Peyer's patch (tissue), 4 donors: ENCODE measurements at places on chromosomes 6 and 20. TPM values are rescaled to one million over a fixed set of nuclear protein-coding genes. Genes with fewer than 3 reads are reported as not detected.

AHCY gene
- 46.9 TPM for total RNA-seq

SPEF1 gene
- not detected for total RNA-seq

- no peak for DNase-seq
These were observed 619.0 kb downstream of the TFAP2A start for GRCh38 chr6:9795880-9796279.

- peak; percentile 26 for DNase-seq
These were observed 293.0 kb upstream of the PRDM1 start for GRCh38 chr6:105793130-105793529.

SLC35F1 gene
- total RNA-seq, result not detected

EYA4 gene
- total RNA-seq, result 3.3 TPM

GRCh38 chr6:169852504-169853195 lies 101.2 kb downstream of the ERMARD start:
- DNase-seq, result no peak
